Placental pericyte (primary cell): ENCODE measurements at places on chromosomes 5 and 9. TPM values are rescaled to one million over a fixed set of nuclear protein-coding genes. Genes with fewer than 3 reads are reported as not detected.

Gene OGN
- total RNA-seq, result not detected in 2 replicates

Gene BHMT2
- 1.1 and 11.6 TPM in 2 replicates for total RNA-seq

Gene PLCXD3
- 0.14 TPM in 1 of 2 replicates, not detected in the other for total RNA-seq

Gene ST8SIA4
- 3.0 and 15.3 TPM in 2 replicates for total RNA-seq

Gene ZDHHC11
- total RNA-seq, result 2.4 and 2.9 TPM in 2 replicates

Gene CNTFR
- not detected in 2 replicates for total RNA-seq

Gene GNE
- 26.9 and 27.8 TPM in 2 replicates for total RNA-seq

Gene SLC25A2
- 0.44 and 2.0 TPM in 2 replicates for total RNA-seq

Gene RUSC2
- 46.4 and 47.1 TPM in 2 replicates for total RNA-seq

Gene SPARC
- total RNA-seq, result 1,482 and 1,594 TPM in 2 replicates

Gene SEMA5A
- total RNA-seq, result 31.1 and 116 TPM in 2 replicates
